KBM-7 (cell line): ENCODE measurements at places on chromosomes 6 and 20.

DNA sequence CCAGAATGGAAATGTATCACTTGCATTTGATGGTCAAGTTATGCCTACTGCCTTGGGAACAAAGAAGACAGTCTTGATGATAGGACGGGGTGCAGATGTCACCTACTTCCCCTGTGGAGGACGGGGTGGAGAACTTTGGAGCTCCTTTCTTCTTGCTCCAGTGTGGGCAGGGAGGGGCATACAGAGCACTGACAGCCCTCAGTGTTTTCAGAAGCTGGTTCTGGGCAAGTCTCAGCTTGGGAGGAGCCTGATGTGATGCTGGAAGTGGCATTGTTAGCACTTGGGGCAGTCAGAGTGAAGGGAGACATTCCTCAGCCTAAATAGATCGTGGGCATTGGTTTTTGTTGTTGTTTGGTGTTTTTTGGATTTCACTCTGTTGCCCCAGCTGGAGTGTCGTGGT, 59.7 kb downstream of the SYNJ2 start:
- no peak for DNase-seq

- DNase-seq: no peak
Measured at GRCh38 chr20:48627737-48628128, 200.1 kb downstream of the PREX1 start.

DNA sequence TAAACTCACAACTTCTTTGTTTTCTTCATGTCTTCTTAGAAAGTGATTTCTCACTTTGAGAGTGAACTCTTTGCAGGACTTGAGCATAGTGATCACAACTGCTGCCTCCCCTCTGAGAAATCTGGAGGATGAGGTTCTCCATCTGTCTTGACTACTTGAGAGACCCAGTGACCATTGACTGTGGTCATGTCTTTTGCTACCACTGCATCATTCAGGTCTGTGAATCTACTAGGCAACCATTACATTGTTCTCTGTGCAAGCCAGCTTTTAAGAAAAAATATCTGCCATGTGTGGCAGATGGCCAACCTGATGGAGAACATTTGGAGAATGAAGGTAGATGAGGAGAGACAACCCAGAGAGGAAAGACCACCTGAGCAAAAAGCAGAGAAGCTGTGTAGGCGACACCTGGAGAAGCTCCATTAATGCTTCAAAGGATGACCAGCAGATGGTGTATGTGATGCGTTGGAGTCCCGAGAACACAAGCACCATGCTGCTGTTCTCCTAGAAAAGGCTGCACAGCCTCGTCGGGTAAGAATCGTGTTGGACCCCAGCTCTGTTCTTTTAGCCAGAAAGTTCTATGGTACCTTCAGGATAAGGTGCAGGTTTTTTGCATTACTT, 25.1 kb upstream of the TRIM26 start:
- DNase-seq: no peak

- no peak for DNase-seq
Measured at GRCh38 chr6:157260735-157261410, 62.4 kb downstream of the TMEM242 start.

- DNase-seq: no peak
Measured at GRCh38 chr20:9498322-9498721, 16.1 kb upstream of the LAMP5 start.

GRCh38 chr6:83870649-83871048, 11.2 kb downstream of the CYB5R4 start:
- DNase-seq: no peak

DNA sequence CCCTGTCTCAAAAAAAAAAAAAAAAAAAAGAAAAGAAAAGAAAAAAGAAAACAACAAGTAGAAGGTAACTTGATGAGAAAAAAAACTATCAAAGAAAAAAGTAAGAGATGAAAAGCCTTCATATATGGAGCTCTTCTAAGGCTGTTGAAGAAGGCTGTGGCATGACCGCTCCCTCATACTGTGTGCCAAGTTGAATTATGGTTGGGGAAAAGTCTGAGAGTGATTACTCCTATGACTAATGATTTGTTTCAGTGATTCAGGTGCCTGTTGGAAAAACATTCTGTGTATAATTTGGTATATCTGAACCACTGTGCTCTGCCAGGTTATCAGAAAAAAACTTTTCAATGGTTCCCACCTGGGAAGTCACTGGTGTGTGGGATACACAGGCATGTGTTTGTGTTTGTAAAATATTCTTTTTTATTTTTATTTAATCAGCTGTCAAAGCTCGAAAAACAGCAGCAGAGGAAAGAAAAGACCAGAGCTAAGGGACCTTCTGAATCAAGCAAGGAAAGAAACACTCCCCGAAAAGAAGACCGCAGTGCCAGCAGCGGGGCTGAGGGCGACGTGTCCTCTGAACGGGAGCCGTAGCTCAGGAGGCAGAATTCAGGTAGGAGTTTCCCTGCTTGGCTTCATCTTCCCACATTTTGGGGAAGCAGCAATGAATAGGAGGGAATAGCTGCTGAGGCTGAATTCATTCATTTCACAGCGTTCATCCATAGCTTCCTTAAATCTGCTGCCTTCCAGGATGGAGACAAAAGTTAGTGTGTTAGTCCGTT, 69.7 kb upstream of the SCP2D1 start:
- DNase-seq: no peak

DNA sequence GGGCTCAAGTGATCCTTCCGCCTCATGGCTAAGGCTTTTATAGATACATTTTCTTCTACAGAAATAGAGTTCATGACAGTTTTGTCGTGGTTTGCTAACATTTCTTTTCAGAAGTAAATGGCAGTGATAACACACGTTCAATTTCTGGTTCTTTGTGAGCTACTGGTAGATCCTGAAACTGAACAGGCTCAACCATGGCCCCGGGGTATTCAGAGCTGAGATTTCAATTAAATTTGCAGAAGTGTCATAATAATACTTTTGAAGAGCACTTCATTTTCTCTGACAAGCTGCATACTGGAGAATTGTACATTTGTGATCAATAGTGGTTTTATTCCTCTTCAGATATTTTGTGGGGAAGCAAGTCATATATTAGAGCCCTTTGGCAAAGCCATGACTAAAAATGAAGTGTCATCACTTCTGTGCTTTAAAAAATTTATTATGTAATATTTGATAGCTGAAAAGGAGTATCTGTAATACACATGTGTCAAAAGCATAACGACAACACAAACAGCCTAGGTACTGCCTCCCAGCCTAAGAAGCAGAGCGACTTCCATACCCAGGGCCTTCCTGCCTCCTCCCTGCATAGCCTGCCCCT, 84.3 kb upstream of the SCP2D1 start:
- no peak for DNase-seq

GRCh38 chr6:151723152-151723551, 84.3 kb upstream of the ESR1 start:
- no peak for DNase-seq

DNA sequence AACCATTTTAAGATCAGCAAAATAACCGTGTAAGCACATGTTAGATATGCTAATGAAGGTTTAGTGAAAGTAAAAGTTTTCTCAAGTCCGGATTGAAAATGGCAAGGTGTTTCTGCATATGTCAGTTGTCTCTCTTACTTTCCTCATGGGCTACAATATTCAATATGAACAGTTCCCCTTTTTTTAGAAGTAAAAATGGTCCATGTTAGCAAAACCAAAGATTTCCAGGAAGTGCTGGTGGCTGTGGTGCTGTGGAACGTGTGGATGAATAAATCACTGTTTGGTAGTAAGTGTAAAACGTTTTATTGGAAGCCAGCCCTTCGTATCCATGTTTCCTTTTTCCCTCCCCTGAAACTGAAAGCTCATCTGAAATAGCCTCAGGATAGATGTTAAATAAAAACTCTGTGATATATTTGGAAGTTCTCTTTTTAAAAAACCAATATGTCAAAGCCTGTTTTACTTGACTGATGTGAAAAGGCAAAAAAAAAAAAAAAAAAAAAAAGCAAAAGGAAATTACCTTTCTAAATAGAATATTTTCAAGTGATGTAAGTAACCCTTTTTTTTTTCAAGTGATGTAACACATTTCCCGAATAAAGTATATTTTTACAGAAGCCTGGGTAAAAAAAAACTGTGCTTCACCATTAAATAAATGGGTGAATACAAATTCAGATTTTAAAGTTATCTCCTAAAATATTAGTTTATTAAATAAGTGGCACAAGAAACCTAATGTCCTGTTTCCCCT, 41.9 kb downstream of the PLEKHG1 start:
- DNase-seq: peak; percentile 30

GRCh38 chr20:31540406-31540805, 26.2 kb downstream of the HM13 start:
- no peak for DNase-seq

DNA sequence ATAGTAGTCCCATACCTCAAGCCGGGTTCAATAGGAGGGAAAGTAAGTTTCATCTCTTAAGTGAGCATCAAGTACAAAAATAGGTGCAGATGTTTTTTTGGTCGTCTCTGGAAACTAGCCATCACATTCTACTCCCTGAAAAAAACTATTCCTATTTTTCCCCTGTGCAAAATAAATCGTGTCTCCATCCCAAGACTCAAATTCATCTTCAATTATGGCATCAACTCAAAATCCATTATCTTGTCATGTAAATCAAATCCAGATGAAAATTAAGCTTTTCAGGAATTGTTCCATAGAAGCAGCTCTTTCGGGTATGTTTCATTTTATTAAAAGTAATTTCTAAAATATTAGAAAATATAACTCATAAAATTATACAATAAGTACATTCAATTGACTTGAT, 1368.4 kb downstream of the GRIK2 start:
- no peak for DNase-seq

GRCh38 chr20:2800521-2801285, at the start of gene CPXM1:
TSS of gene CPXM1 (minus strand) at chr20:2800627. CDS start at chr20:2800572, 55 bp downstream.
- DNase-seq: peak; percentile 98

DNA sequence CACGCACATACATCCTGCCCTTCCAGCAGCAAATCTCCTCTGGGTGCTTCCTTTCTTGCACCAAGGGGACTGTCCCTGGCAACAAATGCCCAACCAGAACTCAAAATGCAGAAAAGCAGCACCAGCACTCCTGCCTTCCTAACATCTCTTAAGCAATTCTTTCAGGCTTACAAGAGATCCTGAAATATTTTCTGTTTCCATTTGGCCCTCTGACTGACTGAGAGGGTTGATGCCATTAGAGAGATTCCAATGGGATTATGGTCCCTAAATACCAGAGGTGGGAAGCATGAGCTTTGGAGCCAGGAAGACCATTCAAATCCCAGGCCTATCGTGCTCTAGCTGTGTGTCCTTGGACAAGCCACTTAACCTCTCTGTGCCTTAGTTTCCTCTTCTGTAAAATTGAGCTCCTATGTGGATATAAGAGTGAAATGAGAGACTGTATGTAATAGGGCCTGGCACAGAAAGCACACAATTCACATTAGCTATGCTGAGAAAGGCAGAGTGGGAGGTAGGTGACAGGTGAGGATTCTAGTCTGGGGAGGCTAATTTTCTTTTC, 56.8 kb downstream of the PRDM1 start:
- no peak for DNase-seq

DNA sequence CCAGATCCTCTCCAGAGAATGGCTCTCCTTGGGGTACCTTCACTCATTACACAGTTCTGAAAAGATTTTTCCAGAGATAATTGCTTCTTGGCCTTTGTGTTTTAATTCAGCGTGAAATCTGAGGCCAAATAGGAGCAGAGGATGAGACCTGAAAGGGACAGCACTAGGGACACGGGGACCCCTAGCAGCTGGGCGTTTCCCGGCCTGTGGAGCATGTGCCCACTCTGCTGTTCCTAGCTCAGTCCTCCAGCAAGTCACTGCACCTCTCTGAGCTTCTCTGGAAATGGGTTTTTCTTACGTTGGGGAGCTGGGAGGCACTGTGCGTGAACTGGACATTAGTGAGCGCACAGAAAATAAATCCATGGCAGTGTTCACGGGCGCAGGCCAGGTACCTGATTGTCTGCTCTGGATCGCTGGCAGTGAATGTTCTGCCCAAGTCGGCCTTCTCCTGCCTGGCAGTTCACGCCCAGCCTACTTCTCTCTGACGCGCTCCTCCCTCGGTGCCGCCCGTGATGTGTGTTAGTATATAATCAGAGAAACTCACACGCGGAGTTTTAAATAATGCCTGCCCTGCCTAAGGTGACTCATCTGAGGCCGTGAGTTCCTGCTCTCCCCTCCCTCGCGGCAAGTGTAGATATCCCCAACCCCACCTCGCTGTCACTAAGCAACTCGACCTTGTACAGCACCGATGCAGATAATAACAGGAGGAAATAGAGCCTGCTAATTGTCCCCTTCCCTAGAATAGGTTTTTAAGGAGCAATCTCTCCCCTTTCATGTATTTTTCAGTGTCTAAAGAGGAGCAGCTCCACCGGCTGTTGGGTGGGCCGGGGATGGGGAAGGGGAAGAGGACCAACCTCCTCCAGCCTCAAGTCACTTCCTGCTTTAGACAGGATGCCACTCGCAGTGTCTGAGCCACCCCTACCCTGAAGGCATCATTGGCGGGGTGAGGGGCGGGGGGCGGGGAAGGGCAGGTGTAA, 2.7 kb upstream of the TUBB2A start:
- peak; percentile 56 for DNase-seq

DNA sequence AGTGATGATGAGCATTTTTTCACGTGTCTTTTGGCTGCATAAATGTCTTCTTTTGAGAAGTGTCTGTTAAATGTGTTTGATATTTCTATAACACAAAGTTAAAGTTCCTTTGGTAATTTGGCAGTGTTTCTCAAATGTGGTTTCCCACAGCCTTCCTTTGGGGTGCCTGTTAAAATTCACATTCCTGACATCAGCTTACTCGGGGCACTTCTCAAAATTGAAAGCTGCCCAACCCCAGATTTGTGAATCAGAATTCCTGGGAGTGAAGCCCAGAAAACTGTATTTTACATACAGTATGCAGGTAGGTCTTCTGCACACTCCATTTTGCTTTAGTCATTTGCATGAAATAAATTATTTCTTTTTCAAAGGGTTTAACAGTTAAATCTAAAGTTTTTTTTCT, 207.9 kb downstream of the GMPR start:
- no peak for DNase-seq

DNA sequence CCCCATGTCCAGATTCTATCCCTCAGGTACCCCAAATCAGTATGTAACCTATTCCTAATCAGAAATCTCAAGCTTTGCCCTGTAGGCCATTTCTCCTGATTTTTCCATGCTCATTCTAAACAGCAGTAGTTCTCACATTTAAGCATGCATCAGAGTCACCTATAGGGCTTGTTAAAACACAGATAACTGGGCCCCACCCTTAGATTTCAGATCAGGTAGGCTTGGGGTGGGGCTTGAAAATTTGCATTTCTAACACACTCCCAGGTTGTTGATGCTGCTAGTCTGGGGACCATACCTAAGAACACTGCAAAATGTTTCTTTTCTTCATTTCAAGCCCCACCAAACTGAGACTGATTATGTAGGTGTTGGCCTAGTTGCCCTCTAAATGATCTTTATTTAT, 621.2 kb upstream of the FLRT3 start:
- DNase-seq: no peak

DNA sequence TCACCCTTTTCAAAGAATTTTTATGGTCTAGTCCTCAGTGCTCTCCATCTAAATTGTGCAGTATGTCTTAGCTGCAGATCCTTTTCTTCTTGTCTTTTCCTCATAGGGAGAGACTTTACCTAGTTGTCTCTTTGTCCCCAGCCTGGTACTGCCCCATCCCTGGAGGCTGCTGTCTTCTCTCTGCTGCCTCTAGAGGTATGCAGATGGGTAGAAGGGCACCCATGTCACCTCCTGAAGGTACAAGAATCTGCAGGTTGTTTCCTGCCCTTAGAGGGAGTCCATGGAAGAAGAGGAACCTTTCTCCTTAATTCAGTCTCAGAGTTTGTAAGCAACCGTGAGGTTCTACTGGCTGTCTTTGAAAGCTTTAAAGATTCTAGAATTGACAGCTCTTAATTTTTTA, 39.1 kb downstream of the MCM8 start:
- DNase-seq: no peak
